OCI-M1 (cell line): ENCODE measurements at places on chromosomes 5 and 9.

DNA sequence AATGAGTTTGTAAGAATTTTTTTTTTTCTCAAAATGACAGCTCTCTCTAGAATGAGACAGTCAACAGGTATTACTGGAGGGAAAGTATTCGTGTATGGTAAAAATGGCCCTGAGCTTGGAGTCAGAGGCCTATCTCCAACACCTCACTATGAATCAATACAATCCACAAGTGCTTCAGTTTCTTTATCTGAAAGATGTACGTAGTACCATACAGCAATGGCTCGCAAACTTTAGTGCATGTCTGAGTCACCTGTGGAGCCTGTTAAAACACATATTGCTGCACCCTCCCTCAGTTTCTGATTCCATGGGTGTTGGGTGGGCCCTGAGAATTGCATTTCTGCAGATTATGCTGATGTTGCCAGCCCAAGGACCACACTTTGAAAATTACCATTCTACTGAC lies 44.6 kb downstream of the DMRT2 start:
- DNase-seq, result no peak

DNA sequence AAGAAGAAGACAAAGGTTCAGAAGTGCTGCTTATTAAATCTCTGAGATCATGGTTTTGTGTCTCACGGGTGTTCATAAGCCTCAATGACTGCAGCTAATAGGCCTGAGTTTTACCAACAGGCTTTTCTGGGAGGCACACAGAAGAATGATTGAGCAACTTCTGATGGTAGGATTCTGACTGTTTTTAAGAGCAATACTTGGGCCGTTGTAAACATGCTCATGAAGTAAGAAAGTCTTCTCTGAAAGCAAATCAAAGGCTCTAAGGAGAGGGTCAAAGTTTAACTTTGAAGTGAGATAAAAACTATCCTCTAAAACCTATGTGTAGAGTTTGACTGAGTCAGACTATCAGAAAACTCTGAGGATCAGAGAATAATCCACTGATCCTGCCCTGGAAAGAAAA lies 390.9 kb upstream of the DAB2 start:
- no peak for DNase-seq

GRCh38 chr5:13251623-13252376 lies 692.7 kb downstream of the DNAH5 start:
- peak; percentile 56 for DNase-seq

DNA sequence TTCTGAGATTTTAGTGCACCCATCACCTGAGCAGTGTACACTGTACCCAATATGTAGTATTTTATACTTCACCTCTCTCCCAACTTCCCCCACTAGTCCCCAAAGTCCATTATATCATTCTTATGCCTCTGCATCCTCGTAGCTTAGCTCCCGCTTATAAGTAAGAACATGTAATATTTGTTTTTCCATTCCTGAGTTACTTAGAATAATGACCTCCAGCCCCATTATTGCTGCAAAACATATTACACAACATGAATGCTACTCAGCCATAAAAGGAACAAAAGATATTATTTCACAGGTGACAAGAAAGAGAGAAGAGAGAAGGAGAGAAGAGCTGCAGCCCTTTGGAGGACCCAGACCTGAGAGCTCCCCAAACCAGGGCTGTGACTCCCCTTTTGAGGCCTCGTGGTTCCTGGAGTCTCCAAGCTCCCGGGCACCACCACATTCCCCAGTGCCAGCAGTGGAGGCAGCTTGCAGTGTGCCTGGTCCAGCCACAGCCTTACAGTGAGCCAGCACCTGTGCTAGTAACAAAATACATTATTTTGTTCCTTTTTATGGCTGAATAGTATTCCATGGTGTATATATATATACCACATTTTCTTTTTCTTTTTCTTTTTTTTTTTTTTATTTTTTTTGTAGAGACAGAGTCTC lies 194.5 kb upstream of the DAB2 start:
- DNase-seq, result no peak

DNA sequence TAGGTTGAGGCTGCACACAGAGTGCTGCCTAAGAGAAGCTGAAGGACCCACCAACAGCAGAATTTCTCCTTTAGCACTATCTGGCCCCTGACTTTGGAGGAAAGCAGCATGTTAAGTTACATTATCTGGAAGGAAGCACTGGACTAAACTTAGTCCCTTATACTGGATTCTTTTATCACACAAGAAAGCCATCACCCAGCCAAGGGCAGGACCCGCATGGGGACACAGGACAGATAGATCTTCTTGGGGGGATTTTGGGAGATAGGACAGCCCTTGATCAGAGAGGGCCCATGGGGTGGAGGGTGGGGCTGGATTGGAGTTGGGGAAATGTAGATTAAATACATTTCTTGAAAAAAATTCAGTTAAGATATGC lies 14.4 kb downstream of the ANKRD33B start:
- no peak for DNase-seq

GRCh38 chr5:173283318-173284288 lies 44.6 kb downstream of the STC2 start:
- no peak for DNase-seq

DNA sequence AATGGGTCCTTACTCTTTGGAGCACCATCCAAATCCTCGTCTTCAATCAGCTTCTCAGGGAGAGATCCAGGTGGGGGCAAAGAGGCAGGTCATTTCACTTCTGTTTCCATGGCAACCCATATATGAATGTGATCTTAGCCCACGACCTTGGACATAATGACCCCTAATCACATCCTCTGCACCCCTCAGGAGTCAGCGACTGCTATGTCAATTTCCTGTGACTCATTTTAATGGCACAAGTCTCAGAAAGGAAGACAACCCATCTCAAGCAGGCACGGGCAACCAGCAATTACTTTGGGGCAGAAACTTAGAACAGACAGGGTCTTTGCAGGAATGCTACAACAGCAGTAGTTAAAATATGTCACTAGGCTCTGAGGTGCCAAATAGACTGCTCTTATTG lies 591.2 kb downstream of the TLR4 start:
- no peak for DNase-seq

DNA sequence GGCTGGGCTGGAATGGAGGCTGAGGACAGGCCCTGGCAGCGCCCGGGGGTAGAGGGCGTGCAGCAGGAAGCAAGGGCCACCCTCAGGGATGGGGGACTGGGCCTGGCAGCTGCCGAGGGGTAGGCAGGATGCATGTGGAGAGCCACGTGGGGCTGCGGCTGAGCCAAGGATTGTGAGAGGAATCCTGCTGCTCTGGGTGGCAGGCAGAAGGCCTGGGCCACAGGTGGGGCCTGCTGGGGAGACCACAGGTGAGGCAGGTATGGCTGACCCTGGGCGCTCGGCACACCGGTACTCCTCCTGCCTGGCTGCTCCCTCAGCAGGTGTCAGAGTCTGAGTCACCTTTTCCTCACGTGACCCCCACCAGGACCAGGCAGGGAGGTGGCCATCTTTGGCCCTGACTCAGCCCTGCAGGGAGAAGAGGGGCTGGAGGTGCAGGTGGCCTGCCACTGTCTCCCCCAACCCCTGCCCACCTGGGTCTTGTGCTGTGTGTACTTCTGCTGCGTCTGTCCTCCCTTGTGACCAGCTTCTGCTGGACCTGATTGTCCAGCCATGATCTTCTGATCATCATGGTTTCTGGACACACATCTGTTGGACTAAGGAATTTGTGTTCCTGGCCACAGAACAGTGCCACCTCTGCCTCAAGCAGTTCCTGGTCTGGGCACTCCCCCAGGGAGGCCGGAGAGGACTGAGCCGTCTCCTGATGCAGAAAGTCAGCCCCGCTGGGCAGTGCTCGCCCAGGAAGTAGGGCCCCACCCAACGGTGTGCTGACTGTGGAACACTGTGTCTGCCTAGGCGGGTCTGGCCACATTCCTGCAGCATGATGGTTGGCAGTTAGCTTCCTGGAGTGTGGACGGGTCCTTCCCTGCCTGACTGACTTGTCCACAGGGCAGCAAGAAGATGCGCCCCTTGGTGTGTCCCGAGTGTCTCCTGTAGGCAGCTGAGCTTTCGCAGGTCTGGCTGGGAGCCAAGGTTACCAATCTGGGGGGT lies 6.4 kb downstream of the ARRDC1 start:
- no peak for DNase-seq

DNA sequence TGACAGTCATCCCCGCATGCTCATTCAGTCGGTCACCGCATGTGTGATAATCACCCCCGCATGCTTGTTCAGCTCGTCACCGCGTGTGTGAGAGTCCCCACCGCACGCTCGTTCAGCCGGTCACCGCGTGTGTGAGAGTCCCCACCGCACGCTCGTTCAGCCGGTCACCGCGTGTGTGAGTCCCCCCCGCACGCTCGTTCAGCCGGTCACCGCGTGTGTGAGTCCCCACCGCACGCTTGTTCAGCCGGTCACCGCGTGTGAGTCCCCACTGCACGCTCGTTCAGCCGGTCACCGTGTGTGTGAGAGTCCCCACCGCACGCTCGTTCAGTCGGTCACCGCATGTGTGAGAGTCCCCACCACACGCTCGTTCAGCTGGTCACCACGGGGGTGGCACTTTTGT lies 3.5 kb downstream of the TRAF2 start:
- DNase-seq, result no peak

DNA sequence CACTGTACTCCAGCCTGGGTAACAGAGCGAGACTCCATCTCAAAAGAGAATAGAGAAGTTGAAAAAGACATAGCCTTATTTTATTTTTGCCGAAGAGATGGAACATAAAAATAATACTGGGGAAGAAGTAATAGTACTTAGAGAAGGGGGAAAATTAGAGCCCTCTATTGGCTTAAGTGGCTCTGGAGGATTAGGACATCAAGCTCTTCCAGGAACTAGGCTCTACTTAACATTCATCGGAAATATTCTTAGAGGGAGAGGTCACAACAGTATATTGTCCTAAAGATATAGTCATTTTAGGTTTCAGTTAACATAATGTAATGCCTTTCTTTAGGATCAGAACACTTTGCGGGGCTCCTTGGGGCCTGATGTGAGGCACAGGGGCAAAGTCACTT lies 86.0 kb upstream of the PLPP1 start:
- no peak for DNase-seq

- peak; percentile 91 for DNase-seq
Observed at GRCh38 chr9:36142510-36143244, 6.1 kb downstream of the GLIPR2 start.

GRCh38 chr9:6014670-6015270 lies 654 bp downstream of the RANBP6 start:
- peak; percentile 90 for DNase-seq

DNA sequence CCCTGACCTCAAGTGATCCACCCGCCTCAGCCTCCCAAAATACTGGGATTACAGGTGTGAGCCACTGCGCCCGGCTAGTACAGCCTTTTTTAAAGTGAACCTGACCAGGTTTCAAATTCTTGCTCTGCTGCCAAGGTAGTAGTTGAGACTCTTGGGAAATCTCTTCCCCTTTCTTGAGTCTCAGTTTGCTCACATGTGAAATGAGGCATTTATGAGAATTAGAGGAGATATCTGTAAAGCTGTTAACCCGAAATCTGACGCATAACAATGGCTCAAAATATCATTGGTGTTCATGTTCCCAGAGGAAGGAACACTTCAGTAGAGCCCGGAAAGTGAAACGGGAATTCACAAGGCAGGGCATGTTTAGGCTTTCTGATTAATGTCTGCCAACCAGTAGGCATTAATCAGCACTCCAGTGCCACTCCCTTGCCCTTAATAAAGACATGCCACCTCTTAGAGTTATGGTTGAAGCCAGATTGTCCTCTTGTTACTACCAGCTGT lies 1.5 kb downstream of the ARPC5L start:
- DNase-seq, result no peak

- peak; percentile 99 for DNase-seq
Observed at GRCh38 chr9:4680173-4680525, 780 bp downstream of the CDC37L1 start.

GRCh38 chr5:140168371-140168770 lies 6.6 kb upstream of the CYSTM1 start:
- no peak for DNase-seq

DNA sequence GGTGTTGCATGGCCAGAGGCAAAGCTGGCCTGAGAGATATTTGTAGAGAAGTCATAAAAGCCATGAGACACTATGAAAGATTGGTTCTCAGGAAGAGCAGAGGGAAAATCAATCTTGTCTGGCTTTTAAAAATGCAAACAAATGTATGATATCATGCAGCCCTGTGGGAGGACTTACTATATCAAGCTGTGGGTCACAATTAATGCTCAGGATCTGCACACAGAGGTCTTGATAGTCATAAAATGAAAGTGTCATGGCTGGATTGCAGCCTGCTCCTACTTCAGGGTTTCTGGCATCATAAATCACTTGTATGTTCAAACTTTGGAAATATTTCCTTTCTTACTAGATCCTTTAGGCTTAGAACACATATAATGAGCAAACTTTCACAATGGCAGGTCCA lies 151.5 kb downstream of the SEMA6A start:
- no peak for DNase-seq

- DNase-seq, result no peak
Observed at GRCh38 chr9:123318961-123319421, 37.0 kb upstream of the CRB2 start.

- no peak for DNase-seq
Observed at GRCh38 chr5:138947780-138948179, 72.6 kb upstream of the LRRTM2 start.

DNA sequence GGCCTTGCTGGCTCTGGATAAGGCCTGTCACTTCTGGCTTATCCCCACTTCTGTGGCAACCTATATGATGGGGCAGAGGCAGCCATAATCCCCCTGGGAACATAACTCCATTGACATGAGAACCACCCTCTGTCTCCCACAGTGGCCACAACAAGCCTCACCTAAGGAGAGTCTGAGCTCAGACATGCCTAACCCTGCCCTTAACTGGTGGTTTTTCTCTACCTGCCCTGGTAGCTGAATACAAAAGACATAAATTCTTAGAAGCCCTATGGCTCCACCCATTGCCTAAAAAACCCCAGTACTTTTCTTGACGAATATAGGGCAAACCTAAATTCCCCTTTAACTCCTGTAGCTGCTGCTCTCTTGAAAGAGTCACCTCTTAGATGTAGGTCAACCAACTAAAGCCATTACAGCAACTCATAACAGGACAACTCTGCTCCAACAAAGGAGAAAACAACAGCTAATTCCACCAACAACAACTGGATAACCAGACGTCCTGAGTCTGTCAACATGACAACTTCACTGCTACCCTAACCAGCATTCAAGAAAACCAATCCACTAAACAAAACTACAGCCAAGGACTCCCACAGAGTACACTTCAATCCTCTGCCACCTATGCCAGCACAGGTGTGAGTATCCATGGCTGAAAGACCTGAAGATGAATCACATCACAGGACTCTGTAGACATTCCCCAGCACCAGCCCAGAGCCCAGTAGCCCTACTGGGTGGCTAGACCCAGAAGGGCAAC lies 427.7 kb downstream of the PRELID2 start:
- no peak for DNase-seq

DNA sequence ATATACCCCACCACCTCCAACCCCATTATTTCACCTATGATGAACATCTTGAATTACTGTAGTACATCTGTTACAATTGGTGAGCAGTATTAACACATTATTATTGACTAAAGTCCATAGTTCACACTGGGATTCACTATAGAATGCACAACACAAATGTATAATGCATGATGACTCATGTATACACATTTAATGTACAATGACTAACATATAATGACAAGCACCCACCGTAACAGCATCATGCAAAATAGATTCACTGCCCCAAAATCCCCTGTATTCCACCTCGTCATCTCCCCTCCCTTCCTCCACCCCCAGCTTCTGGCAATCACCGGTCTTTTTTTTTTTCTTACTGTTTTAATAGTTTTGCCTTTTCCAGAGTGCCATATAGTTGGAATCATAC lies 47.1 kb upstream of the NEK6 start:
- DNase-seq, result no peak
